ENCODE measurements at places on chromosomes 1 and 21. TPM values are rescaled to one million over a fixed set of nuclear protein-coding genes. Genes with fewer than 3 reads are reported as not detected.

VPS45 gene
- total RNA-seq, result 42.1 TPM

TNFRSF4 gene
- not detected for total RNA-seq

TMPRSS15 gene
- total RNA-seq, result not detected

TEX38 gene
- not detected for total RNA-seq

DNA sequence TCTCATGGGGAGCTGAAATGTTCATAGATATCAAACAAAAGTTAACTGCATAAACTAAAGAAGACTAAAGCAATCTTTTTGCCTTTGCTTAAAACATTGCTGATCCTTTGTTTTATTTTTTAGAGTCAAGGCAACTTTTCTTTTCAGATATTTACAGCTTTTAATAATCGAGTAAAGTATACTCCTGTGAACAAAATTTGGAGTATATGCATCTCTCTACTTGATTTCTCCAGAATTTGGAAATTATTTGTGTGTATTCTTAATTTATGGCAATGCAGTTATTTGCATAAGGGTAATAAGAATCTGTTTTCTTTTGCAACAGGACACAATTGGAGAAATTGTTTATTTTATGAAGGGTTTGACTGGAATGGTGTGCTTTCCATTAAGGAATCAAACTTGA lies 4.2 kb upstream of the AQP10 start:
- no peaks in the 10 kb centered on the region for H3K27me3 ChIP-seq
- H3K4me1 ChIP-seq, result no peaks in the 10 kb centered on the region
- DNase-seq, result no peak
- H3K36me3 ChIP-seq, result no peaks in the 10 kb centered on the region
- no peak overlapping the region for H3K4me3 ChIP-seq

GRCh38 chr1:208593306-208594006 lies 349.3 kb upstream of the PLXNA2 start:
- no peaks in the 10 kb centered on the region for H3K36me3 ChIP-seq
- no peak overlapping the region for H3K4me3 ChIP-seq
- DNase-seq, result no peak
- H3K27me3 ChIP-seq, result no peaks in the 10 kb centered on the region
- H3K4me1 ChIP-seq, result no peaks in the 10 kb centered on the region

DNA sequence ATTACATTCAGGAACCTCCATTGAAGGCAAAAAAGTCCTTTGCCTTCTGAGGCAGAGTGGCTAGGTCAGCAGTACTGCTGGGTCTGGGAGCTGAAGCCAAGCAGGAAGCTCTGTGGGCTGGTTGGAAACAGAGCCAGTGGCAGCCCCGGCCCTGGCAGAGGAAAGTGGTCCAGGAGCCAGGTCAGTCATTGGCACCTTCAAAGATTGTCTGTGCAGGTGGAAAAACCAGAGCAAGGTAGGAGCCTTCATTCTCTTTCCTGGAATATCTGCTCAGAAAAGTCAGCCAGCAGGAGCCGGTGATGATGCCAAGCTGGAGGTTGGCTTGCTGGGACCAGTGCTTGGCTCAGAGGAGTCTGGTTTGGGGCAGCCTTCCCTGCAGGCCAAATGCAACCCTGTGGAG lies 12.5 kb upstream of the DISP3 start:
- DNase-seq, result peak; percentile 30
- H3K4me1 ChIP-seq, result no peaks in the 10 kb centered on the region
- no peaks in the 10 kb centered on the region for H3K36me3 ChIP-seq
- no peak overlapping the region for H3K27ac ChIP-seq

DNA sequence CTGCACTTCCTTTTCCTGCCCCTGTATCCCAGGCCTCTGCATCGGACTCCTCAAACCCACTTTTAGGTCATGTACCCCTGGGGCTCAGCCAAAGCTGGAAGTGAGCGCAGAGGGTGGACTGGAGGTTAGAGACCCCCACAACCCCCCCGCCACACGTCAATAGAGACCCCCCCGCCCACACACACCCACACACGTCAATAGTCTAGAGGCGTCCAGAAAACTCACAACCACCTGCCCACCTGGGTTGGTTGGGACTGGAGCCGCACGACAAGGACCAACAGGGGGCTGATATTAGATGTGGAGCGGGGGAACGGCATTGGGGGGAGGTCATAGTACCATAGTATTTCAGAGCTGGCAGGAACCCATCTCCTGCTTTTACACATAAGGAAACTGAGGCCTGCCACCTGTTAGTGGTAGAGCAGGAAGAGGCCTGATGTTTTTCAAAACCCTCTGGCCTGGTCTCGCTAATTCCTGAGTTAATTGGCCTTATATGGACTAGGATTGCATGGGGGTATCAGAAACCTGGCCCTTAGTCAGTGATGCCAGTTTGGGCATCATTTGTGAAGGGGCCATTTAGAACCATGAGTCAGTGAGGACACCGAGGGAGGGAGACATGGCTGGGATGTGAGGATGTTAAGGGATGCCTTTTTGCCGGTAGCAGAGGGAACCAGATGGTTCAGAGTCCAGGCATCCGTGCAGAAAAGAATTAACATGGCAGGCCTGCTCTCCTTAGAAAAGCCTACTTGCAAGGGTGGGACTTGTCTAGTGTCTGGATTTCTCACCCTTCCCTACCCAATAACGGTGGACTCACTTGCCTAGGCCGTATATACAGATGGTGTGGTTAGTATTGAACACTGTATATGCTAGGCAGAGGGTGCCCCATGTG lies 1.1 kb downstream of the NENF start:
- DNase-seq, result peak; percentile 78
- H3K4me1 ChIP-seq, result peaks cover 8% of the 10 kb centered on the region
- peak overlapping the region; percentile 36 for H3K27ac ChIP-seq
- peak overlapping the region; percentile 78 for H3K4me3 ChIP-seq
- H3K36me3 ChIP-seq, result no peaks in the 10 kb centered on the region
- no peaks in the 10 kb centered on the region for H3K27me3 ChIP-seq

- no peak overlapping the region for H3K4me3 ChIP-seq
- H3K36me3 ChIP-seq, result no peaks in the 10 kb centered on the region
- DNase-seq, result no peak
- H3K4me1 ChIP-seq, result no peaks in the 10 kb centered on the region
- H3K27ac ChIP-seq, result no peak overlapping the region
- peaks cover 6% of the 10 kb centered on the region for H3K27me3 ChIP-seq
Observed at GRCh38 chr21:39363607-39364555, 15.0 kb upstream of the HMGN1 start.

DNA sequence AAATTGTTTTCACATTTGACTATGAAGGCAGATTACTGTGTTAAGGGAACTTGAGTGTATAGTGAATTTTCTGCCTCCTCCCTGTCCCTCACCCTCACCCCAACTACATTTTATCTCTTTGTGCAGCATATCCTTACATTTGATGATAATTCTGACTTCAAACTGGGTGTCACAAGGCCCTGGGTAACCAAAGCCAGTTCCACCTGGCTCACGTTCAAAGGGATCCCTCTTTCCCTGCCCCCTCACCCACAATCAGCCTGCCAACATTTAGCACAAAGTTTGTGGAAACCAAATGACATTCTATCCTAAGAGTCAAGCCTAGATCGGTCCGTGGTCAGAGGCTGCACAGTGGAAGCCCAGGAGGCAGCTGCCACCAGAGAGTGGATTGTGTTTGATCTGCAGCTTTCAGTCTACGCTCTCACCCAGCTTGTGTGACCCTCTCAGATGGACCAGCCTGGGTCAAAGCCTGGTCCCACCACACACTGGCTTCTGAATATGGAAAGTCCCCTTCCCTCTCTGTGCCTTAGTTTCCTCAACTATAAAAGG lies 10.3 kb downstream of the KIAA0040 start:
- H3K4me3 ChIP-seq, result no peak overlapping the region
- no peak for DNase-seq
- no peak overlapping the region for H3K27ac ChIP-seq
- no peaks in the 10 kb centered on the region for H3K4me1 ChIP-seq

DNA sequence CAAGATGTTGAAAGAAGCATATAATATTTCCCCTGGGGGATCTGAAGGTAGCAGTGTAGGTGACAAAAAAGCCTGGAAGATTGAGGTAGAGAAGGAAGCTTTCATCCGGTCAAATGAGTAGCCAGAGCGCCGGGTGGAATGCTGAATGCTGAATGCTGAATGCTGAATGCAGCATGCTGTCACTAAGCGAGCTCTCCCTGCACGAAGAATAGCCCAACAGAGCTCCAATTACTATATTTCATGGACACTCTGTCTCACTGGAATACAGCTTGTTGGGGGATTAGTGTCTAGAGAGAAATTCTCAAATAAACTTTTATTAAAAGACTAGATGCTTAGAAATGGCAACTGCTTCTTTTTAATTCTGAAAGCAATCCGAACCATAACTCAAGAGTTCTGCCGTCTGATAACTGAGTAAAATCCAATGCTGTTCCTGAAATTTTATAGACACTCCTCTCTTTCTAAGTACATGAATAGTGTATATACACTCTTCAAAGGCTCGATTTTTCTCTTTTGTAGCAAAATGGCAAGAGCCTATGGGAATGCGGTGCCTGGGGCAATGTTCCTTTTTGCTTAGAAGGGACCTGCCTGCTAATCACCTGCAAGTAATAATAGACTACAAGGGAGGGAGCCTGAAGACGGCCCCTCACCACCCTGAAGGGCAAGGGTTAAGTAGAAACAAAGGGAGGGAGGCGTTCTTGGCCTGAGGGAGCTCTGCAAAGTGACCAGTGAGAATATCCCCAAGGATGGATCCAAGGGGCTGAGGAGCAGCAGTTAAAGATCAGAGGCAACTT lies 203.7 kb upstream of the ESRRG start:
- H3K27me3 ChIP-seq, result no peaks in the 10 kb centered on the region
- no peak overlapping the region for H3K4me3 ChIP-seq

DNA sequence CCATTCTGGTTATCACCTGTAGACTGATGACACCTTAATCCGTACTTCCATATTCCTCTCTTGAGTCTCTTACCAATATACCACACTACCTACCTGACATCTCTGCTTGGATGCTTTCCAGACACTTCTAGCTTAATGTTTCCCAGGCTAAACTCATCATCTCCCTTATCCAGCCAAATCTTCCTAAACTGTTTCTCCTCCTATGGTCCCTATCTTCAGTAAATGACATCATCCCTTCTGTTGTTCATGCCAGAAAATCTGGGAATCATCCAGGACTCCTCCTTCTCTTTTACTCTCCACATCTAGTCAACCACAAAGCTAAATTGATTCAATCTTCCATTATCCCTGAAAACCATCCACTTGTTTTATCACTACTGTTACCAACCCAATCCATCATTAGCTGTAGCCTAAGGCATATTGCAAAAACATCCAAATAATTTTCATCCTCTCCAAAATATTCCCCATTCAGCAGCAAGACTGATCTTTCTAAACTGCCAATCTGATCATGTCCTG lies 464.1 kb upstream of the BEND5 start:
- H3K27me3 ChIP-seq, result no peaks in the 10 kb centered on the region
- no peaks in the 10 kb centered on the region for H3K4me1 ChIP-seq
- no peak overlapping the region for H3K27ac ChIP-seq
- no peak overlapping the region for H3K4me3 ChIP-seq

GRCh38 chr21:32538147-32538792 lies 47.1 kb downstream of the TCP10L start:
- no peaks in the 10 kb centered on the region for H3K27me3 ChIP-seq
- H3K27ac ChIP-seq, result no peak overlapping the region
- no peak for DNase-seq
- H3K36me3 ChIP-seq, result no peaks in the 10 kb centered on the region

GRCh38 chr1:33468967-33469366 lies 3.5 kb upstream of the ZSCAN20 start:
- no peak overlapping the region for H3K27ac ChIP-seq
- H3K27me3 ChIP-seq, result no peaks in the 10 kb centered on the region

- no peak overlapping the region for H3K4me3 ChIP-seq
- H3K27me3 ChIP-seq, result no peaks in the 10 kb centered on the region
- no peak for DNase-seq
- H3K27ac ChIP-seq, result no peak overlapping the region
- H3K4me1 ChIP-seq, result peaks cover 5% of the 10 kb centered on the region
Observed at GRCh38 chr1:83889707-83890106, 109.2 kb downstream of the TTLL7 start.

- no peaks in the 10 kb centered on the region for H3K4me1 ChIP-seq
- DNase-seq, result no peak
- H3K27ac ChIP-seq, result no peak overlapping the region
- no peaks in the 10 kb centered on the region for H3K36me3 ChIP-seq
- H3K27me3 ChIP-seq, result no peaks in the 10 kb centered on the region
- no peak overlapping the region for H3K4me3 ChIP-seq
Observed at GRCh38 chr1:57162607-57163261, 196.9 kb upstream of the C8B start.

- no peaks in the 10 kb centered on the region for H3K27me3 ChIP-seq
- no peaks in the 10 kb centered on the region for H3K36me3 ChIP-seq
Observed at GRCh38 chr1:228814176-228814575, 78.9 kb downstream of the RHOU start.

DNA sequence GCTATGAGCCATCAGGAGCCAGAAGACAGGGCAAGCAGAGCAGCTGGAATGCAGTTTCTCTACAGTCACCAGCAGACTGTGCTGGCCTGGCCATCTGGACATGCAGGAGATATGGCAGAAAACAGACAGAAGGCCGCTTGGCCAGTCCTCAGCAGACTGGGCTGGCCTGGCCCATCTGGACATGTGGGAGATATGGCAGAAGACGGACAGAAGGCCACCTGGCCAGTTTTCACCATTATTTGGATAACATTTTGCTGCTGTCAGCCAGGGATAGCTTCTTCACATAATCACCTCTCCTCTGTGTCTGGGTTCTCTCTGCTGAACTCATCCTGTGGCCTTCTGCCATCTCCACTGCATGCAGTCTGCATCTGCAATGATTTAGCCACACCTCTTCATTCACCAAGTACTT lies 25.0 kb upstream of the CACYBP start:
- no peaks in the 10 kb centered on the region for H3K36me3 ChIP-seq
- no peak overlapping the region for H3K4me3 ChIP-seq
- H3K27ac ChIP-seq, result no peak overlapping the region
- no peak for DNase-seq
- H3K4me1 ChIP-seq, result peaks cover 10% of the 10 kb centered on the region

- no peak for DNase-seq
- peaks cover 2% of the 10 kb centered on the region for H3K4me1 ChIP-seq
- no peak overlapping the region for H3K4me3 ChIP-seq
- H3K27me3 ChIP-seq, result no peaks in the 10 kb centered on the region
- H3K36me3 ChIP-seq, result no peaks in the 10 kb centered on the region
- no peak overlapping the region for H3K27ac ChIP-seq
Observed at GRCh38 chr1:66757722-66758240, 5.5 kb downstream of the DYNLT5 start.

GRCh38 chr1:215418876-215419447 lies 148.1 kb upstream of the KCTD3 start:
- H3K27ac ChIP-seq, result no peak overlapping the region
- H3K36me3 ChIP-seq, result no peaks in the 10 kb centered on the region
- no peaks in the 10 kb centered on the region for H3K27me3 ChIP-seq
- no peak for DNase-seq

DNA sequence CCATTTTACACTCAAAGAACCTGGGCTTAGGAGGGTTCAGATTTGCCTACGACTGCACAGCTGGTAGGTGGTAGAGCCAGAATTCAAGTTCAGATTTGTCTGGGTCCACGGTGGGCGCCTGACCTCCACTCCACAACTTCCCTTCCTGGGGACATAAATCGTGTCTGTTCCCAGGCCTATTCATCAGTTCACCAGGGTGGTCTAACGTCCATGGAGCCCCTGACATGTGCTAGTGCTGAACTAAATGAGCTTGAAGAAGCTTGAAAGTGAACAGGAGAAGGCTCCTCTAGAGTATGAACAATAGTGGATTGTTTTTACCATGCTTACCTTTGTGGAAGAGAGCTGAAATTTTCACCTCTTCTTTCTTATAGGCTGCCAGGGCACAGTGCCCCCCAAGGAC lies 32.5 kb upstream of the KIF1B start:
- no peak for DNase-seq
- no peak overlapping the region for H3K27ac ChIP-seq
- no peak overlapping the region for H3K4me3 ChIP-seq
- no peaks in the 10 kb centered on the region for H3K4me1 ChIP-seq

GRCh38 chr1:212153635-212154034 lies 118.1 kb downstream of the DTL start:
- no peaks in the 10 kb centered on the region for H3K27me3 ChIP-seq
- no peak overlapping the region for H3K27ac ChIP-seq
- H3K4me3 ChIP-seq, result no peak overlapping the region
- DNase-seq, result no peak
- H3K36me3 ChIP-seq, result no peaks in the 10 kb centered on the region

All from osteoblast (primary cell).